ENCODE measurements at places on chromosomes 1 and 21.

DNA sequence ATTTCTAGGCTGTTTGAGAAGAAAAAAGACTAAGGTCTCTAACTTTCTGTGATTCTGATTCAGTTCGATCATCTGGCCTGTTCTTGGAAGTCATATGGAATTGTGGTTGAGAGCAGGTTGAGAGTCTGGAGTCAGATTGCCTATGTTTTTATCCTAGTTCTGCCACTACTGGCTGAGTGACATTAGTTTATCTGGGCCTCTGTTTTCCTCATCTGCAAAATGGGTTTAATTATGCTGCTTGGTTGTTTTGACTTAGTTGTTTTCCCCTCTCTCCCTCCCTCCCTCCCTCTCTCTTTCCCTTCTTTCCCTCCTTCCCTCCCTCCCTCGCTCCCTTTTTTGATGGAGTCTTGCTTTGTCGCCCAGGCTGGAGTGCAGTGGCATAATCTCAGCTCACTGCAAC lies 6.2 kb downstream of the MACF1 start:
- DNase-seq = no peak

DNA sequence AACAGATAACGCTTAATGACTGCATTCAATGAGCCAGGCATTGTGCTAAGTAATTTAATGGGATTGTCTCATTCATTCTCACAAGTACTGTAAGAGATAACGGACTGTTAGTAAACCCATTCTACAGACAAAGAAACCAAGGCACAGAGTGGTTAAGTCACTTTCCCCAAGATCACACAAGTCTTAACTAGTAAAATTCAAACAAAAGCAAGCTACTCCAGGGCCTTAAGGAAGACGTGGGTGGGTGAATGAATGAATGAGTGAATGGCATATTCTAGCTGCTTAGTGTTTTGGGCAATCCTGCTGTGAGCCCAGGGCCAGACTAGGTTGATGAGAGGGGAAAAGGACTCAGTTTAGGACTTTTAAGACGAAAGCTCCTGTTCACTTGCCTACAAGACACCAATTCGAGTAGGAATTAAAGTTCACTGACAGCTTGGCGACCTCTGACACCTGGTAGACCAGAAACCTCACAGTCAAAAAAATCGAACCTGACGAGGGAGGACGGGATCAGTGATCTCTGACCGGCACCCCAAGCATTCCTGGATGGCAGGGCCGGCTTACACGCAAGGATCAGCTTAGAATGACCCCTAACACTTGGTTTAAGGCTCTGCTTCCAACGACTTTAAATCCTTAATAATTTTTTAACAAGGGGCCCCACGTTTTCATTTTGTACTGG lies 557 bp downstream of the EMC1 start:
- DNase-seq = peak; percentile 27

DNA sequence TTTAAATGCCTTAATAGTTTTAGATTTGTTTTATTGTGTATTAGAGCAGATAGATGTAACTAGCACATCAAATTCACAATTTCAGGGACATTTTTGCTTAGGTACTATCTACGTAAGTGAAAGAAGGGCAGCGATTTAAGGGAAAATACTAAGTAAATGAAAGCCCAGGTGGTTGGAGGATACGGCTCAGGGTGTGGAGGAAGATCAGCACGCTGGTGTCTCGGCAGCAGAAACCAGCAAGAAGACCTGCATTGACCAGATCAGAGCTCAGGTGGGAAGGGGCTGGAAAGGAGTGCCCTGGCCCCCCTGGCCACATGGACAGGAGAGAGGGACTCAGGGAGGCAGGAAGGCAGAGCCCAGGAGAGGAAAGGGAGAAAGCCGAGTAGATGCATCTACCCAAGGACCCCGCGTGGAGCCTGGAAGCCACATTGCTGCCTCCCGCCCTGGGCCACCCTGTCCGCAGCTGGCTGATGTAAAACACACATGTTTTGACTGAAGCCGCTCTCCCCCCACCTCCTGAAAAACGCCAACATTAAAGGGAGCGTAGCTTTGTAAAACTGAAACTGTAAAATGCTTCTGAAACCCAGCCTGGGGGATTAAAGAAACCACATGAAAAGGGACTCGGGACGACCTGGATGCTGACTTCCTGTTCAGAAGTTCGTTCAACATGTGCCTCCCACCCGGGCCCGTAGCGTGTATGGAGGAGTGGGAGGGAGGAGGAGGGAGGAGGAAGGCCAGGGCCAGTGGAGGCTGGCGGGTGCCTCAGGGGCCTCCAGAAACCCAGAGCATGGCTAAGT lies 72.6 kb upstream of the TARDBP start:
- no peak for DNase-seq

GRCh38 chr1:66300280-66300971 lies 233.5 kb upstream of the SGIP1 start:
- DNase-seq = no peak

DNA sequence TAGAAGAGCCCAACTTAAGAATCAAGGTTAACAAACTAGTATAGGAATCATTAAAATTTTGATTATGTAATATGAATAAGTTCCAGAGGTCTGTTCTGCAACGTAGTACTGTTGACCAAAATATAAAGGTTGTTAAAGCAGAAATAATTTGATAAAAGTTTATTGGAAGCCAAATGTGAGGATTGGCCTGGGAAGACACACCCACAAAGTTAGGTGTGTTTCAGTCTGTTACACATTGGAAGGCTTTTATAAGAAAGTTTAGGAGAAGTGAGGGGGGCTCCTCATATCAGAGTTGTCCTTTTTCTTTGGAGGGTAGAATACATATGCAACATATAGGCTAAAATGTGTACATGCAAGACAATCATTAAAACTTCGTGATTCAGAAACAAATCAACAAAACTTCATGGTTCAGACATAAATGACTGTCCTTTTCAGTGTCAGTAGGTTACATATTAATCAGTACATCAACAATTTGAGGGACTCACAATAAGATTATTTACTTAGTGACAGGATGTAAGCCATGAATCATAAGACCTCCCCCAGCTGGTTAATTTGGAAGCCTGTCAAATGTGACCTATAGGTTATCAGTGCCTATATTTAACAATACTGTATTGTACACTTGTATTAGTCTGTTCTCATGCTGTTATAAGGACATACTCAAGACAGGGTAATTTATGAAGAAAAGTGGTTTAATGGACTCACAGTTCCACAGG lies 245.0 kb upstream of the B3GALT2 start:
- no peak for DNase-seq

DNA sequence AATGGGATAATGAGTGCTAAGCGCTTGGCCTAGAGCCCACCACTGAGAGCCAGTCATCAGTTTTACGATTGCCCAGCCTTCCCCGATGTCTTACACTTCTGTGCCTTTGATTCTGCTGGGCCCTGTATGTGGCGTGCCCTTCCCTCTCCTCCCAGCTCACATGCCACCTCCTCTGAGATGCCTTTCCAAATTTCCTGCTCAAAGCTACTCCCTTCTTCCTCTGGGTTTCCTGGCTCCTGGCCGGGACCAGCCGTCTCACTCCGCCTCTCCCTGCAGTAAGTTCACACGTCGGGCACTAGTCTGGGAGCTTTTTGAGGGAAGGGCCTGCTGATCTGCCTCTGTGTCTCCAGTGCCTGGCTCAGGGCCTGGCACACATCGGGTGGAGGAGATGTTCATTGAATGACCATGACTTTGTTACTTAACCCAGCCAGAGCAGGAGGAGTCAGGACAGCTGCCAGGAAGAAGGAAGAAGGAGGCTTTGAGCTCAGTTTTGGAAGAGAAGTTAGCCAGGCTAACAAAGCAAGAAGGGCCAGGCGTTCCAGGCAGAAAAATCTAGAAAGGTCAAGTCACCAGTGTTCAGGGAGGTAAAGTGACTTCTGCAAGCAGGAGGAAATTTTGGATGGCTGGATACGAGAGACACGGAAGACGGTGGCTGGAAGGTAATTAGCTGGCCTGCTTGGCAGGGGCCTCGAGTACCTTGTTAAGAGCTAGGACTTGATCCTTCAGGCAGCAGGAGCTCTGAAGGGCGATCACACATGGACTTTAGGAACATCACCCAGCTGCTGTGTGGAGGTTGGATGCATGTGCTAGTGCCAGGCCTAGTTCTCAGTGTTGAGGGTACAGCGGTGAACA lies 63.6 kb downstream of the EPHB2 start:
- DNase-seq = no peak

GRCh38 chr21:46397993-46398392 lies 60.7 kb upstream of the DIP2A start:
- no peak for DNase-seq

- DNase-seq = no peak
Measured at GRCh38 chr1:246797597-246797996, 73.4 kb downstream of the SCCPDH start.

GRCh38 chr1:229295745-229296144 lies 24.8 kb downstream of the RAB4A start:
- no peak for DNase-seq

DNA sequence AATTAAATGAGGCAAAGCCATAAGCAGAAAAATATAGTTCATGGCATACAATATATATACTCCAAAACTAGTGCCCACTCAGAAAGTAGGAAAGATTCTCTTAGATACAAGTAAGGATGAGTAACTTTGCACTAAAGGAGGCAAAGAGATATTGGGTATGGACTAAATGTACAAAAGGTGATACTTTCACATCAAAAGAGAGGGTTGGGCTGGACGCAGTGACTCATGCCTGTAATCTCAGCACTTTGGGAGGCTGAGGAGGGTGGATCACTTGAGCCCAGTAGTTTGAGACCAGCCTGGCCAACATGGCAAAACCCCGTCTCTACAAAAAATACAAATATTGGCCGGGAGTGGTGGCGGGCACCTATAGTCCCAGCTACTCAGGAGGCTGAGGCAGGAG lies 6.7 kb downstream of the KYAT3 start:
- no peak for DNase-seq

- DNase-seq = no peak
Measured at GRCh38 chr1:183819059-183819458, 14.1 kb downstream of the RGL1 start.

DNA sequence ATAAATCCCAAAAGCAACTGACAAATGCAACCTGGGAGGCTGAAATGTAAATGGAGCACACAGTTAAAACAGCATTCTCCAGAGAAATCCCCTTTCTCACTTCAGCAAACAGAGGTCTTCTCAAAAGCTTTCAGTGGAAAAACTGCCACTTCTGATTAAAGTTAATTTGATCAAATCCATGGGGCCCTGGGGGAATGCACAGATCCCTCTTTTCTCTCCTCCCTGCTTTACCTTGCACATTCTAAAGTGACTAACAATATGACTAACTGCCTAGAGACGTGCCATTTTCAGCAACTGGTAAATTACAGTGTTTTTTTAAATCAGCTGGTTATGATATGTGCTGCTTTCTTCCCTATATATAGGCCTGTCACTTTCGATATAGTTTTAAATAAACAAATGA lies 142.5 kb downstream of the RERE start:
- DNase-seq = no peak

- no peak for DNase-seq
Measured at GRCh38 chr1:2360588-2361364, 30.6 kb downstream of the MORN1 start.

- no peak for DNase-seq
Measured at GRCh38 chr1:2009101-2010053, 5.8 kb upstream of the CFAP74 start.

DNA sequence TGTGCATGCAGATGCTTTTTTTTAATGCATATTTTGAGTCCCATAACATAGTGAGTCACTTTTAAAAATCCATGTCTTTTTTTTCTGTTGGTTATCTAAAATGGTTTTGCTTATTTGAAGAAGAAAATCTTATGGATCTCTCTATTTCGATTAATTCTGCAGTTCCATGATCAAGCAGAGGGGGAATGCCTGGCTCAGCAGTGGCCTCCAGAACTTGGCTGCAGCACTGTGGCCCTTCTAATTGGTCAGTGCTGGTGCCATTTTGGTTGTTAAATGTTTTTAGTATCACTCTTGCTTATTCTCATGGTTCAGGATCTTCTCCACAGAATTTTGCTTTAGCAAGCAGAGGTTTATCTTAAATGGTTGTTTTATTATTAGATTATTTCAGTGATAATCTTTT lies 11.2 kb downstream of the EPHX4 start:
- no peak for DNase-seq

GRCh38 chr21:46564391-46564790 lies 40.5 kb downstream of the S100B start:
- no peak for DNase-seq

- no peak for DNase-seq
Measured at GRCh38 chr1:55632058-55632457, 416.9 kb upstream of the USP24 start.

GRCh38 chr21:44965251-44966022 lies 25.6 kb downstream of the SLX9 start:
- no peak for DNase-seq

DNA sequence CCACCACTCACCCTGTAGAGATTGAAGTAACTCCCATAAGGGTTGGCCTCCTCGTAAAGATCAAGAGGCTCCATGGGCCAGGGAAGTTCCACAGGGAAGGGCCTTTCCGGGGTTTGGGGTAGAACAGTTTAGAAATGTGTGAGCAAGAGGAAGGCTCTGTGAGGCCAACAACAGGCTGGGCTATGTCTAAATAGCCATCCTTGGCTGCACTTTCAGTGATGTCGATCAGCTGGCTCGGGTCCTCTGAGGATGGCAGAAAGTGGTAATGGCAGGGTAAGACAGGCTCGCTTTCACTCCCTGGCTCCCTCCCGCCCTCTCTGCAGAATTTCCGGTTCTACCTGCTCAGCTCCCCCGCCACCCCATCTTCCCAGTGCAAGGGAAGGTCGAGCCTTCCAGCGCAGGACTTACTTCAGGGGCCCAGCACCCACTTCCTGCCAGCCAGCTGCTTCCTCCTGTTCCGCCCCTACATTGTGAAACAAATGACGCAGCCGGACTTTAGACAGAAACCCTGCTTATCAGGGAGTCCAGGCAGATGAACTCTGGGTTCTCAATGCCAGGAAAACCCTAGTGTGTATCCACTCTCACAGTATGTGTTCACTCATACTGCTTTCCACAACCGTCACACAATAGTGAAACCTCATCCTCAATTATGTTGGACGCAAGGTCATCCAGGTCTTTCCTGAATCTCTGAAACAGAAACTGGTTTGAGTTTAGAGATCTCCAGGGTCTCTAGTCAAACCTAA lies 7.3 kb downstream of the F11R start:
- DNase-seq = no peak

- peak; percentile 78 for DNase-seq
Measured at GRCh38 chr1:156583821-156584622, 4.5 kb downstream of the TTC24 start.

GRCh38 chr1:155882766-155883165 lies 23.4 kb downstream of the SYT11 start:
- no peak for DNase-seq

GRCh38 chr1:9194024-9194423 lies 40.5 kb upstream of the H6PD start:
- DNase-seq = no peak

- DNase-seq = no peak
Measured at GRCh38 chr1:7810395-7810794, 26.3 kb downstream of the PER3 start.

DNA sequence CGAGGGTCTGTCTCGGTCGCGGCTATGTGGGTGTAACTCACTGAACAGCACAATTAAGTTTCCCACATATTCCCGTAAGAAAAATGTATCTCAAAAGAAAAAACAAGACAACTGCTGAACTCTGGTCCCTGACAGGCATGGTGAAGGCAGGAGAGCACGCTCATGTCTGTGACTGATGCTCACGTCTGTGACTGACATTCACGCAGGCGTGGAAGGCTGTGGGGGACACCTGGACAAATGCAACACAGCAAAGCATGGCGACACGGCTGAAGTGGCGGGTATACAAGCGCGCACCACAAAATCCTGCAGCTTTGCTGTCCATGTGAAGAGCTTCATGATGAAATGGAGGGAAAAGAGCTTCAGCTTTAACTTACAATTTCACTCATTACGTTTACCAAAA lies 6.0 kb downstream of the PTTG1IP start:
- DNase-seq = no peak

- DNase-seq = no peak
Measured at GRCh38 chr1:36453600-36454388, 3.5 kb upstream of the OSCP1 start.

- DNase-seq = no peak
Measured at GRCh38 chr1:202075389-202075788, 47.3 kb upstream of the GPR37L1 start.
